NCI-H187 (cell line): ENCODE measurements at places on chromosomes 2 and 18.

GRCh38 chr2:172640389-172640788 lies 84.5 kb downstream of the PDK1 start:
- no peak for DNase-seq

- no peak for DNase-seq
Measured at GRCh38 chr2:138035608-138036217, 71.4 kb downstream of the HNMT start.

DNA sequence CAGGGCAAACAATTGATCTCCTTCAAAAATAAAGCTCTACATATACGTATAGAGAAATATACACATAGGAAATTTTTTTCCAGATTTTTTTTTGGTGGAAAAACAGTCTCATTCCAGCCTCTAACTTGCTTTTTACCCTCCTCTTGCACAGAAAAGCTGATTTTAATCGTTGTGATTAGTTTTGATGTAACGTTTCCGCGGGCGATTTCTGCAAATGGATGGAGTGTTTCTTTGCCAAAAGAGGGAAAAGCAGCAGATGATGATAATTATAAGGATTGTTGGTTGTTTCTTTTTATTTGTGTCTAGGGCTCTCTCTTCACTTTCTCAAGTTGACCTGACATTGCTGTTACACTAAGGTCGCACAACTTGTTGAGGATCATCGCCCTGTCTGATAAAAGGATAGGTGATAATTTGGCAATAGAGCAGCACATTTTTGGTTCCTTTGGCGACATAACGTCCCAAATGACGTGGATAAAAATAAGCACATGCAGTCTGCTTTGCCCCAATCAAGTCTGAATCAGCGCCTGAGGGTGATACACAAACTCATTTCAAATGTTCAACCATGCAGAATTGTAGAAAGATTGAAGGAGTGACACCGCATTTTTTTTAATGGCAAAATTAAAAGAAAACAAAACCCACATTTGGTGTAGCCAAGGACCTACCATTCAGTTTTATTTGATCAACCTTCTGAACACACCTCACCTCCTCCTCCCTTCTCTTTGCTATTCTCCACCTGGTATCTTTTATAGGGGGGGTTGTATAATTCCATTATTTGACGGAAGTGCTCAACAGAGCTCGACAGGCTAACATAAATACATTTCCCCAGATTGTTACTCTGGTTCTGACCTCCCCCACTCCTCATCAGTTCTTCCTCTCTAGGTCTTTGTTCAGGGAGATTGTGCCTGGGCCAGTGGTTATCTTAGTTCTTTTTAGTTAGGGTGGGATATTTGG lies 109.6 kb upstream of the KCTD1 start:
- DNase-seq, result no peak

DNA sequence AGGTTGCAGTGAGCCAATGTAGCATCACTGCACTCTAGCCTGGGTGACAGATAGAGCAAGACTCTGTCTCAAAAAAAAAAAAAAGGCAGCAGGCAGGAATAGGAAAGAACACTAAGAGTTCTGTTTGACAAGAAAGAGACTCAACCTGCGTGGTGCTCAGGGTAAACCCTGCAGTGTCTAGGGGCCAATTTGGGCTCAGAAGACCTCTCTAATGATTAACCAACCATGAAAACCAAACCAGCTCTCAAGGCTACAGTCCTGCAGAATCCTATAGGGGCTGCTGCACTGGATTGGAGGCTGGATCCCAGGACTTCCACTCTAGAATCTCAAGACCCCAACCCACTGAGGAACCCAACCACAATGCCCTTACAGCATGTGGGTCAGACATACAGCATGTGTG lies 2.4 kb downstream of the TRABD2A start:
- no peak for DNase-seq

DNA sequence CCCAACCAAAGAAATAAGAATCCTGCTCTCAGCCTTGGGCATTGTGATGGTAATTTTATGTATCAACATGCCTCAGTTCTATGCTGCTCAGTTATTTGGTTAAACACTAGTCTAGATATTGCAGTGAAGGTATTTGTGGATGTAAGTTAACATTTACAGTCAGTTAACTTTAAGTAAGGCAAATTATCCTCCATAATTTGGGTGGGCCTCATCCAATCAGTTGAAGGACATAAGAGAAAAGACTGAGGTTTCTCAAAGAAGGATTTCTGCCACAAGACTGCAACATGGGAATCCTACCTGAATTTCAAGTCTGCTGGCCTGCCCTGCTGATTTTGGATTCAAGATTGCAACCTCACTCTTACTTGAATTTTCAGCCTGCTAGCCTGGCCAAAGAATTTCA lies 975.5 kb upstream of the ACVR2A start:
- DNase-seq, result no peak

- DNase-seq, result no peak
Measured at GRCh38 chr2:853203-853870, 97.3 kb upstream of the SNTG2 start.

DNA sequence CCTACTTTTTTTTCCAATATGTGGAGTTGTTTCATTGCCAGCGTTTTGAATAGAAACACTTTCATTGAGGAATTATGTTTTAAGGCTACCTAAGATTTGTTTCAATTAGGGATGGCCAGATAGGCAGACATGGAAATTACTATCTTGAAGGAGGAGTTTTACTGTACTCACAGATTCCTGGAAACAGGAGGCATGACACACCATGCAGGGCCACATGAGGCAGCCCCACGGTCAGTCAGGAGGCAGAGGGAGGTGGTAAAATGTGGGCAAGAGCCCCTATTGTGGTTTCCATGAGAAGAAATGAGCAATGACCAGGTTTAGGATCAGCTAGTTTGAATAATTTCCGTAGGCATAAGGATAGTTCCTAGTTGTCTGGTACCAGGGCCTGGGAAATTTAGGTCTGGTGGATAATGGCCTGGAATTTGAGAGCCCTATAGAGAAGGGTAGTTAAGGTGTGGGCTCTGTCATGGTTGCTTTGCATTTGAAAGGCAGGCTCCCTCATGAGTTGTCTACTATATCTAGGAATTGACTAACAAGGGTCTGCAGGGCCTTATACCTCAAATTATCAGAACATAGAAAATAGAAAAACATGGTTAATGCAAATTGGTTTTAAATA lies 360.0 kb upstream of the KCNJ3 start:
- no peak for DNase-seq

DNA sequence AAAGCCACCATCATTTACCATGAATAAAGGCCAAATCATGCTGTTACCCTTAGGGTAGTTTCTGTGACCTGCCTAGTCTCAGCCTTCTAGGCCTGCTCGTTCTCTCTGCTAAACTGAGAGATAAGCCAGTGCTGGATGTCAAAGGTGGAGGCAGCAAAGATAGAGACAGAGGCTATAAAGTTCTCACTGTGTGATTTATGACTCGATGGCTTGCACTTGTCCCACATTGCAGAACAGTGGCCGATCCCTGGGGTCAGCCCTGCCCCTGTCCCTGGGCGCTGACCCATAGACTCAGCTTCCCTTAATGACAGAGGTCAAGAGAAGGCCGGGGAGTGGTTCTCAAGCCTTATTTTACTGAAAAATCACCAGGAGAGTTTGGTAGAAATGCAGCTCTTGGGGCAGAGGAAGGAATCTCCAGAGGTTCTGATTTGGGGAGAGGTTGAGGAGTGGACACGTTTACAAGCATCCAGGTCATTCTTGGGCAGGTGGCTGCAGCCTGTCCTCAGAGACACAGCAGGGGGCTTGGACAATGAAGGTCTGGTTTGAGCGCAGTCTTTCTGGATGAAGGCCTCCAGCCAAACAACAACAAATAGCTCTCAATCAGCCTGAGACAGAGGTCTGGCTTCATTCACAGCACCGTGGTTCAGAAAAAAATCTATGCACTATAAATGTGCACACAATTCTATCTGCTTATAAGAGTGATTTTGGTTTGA lies 143.5 kb downstream of the ACKR3 start:
- no peak for DNase-seq

DNA sequence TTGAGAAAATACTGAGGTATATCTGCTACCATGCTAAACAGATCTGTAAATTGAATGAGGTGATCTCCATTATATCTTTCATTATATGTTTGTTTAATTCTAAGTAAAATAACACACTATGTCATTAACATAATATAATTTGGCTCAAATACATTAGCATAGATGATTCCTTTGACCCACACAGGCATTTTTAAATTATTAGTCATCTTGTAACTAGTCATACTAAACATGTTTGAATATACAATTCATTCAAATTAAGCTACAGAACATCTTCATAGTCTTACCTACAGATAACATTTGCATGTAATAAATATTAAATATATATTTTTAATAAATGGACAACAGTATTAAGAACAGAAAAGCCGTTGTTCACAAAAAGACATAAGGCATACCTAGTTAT lies 52.7 kb upstream of the KYNU start:
- DNase-seq, result no peak
